ENCODE measurements at places on chromosomes 11 and 22.

DNA sequence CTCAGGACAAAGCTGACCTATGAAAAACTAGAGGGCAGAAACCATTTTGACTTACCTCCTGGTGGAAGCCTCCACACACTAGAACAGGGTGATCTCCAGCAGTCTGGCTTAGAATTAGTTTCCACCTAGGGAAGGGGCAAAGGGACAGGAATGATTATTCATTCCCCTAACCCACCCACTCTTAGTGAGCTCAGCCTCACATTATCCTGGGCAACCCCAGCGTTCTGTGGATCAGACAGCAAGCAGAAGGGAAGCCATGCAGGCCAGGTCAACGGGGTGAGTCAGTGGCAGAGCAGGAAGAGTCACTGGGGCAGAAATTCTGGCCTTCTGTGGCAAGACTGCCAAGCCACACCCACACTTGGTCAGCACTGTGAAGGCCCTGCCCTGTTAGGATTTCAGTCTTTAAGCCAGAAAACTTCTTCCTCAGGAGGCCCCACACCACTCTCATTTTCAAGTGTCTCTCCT lies 10.5 kb downstream of the NUMA1 start:
- DNase-seq = peak; percentile 80

DNA sequence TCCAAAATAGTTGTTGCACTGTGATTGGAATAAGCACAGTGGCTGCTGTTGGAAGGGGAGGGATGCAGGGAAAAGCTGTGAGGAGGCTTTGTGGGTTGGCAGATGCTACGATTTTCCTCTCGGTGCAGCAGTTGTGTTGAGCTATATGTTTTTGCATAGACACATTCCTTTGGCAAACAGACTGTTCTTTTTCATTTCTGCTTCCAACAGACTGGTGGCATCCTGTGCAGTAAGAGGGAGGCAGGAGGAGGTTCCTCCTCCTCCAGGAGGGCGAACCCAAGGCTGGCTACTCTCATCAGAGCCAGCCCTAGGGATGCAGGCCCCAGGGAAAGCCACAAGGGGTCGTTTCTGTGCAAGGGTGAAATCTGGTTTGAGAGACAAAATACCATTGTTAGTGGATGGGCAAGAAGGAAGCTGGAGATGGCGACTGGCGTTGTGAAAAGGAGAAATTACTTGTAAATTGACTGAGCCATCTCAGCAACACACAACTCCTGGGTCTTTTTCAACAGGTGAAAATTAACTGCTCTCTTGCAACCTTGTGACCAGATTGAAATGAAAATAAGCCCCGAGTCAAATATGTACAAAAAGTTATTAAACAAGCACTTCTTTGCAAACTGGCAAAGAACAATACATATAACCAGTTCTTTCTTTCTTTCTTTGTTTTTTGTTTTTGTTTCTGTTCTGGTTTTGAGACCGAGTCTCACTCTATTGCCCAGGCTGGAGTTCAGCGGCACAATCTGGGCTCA lies 26.5 kb upstream of the UBASH3B start:
- peak; percentile 83 for DNase-seq

GRCh38 chr11:124068601-124069110 lies 27.5 kb upstream of the OR10G7 start:
- DNase-seq = no peak

DNA sequence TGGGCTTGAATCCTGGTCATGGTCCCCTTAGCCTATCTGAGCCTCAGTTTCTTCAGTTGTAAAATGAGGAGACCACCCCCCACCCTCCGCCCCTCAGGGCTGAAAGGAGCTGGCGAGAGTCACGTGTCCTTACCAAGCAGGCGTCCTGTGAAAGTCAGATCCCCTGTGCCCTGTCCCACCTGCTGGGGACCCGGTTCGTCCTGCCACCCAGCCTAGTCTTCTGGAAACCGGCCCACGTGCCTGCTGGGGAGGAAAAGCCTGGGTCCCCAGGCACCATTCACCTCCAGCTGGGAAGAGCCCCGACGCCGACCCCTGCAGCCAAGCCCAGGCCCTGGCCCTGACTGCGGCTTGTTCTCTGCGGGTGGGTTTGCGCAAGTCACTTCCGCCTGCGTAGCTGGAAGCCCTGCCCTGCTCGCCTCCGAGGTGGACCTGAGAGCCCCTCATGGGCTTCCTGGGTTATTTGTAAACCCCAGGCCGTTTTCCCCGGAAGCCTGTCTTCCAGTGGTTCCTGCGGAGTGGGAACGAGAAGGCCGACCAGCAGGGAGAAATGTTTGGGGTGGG lies 679 bp upstream of the SSH3 start:
- DNase-seq = peak; percentile 57

DNA sequence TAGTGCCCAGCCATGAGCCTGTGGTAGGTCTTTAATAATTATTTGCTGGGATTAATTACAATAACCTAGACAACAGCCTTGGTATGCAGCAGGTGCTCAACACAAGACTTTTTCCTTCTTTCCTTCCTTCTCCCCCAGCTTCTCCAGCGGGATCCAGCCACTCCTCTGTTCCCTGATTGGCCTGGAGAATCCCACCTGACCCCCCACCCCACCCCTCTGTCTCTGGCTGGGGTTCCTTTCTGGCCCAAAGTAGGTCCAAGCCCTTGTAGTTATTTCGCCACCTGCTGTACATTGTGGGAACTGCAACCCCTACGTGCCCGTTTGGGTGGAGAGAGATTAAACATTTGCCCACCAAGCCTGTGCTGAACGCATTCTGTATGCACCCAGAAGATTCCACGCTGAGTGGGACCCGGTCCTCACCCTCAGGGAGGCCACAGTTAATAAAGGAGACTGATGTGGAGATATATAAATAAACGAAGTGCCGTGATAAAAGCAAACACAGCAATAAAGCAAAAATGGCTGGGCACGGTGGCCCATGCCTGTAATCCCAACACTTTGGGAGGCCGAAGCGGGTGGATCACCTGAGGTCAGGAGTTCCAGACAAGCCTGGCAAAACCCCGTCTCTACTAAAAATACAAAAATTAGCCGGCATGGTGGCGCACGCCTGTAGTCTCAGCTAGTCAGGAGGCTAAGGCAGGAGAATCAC lies 32.1 kb upstream of the DGKZ start:
- peak; percentile 82 for DNase-seq

DNA sequence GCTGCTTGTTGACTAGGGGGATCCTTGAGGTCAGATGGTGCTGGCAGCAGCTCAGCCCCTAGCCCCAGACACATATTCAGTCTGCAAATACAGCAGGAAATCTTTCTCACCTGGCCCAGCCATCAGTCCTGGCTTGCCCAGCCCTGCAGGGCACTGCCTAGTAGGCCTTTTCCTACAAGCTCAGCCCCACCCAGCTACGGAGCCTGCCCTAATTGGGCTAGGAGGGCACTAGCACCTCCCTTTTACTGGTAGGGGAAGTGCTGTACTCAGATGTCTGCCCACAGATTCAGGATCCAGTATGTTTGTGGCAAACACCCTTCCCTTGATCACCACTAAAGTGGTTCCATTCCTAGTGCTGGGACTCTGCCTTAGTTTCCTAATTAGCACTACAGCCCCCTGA lies 257.1 kb upstream of the CADM1 start:
- peak; percentile 33 for DNase-seq

DNA sequence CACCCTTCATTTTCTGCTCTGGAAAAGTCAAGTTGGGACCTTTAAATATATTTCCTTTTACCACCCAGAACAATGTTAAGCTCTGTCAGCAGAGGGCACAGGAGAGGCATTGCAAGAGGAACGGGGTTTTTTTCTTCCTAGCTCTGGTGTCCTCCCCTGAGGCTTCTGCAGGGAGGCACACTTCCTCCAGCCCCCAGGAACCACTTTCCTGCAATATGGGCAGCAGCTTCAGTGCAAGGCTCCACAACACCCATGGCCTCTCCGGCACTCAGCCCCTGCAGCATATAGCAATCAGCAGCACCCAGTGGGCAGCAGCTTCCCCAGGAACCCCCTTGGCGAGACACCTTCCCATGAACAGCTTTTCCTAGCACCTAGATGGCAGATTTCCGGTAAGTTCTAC lies 101.4 kb downstream of the SYT9 start:
- DNase-seq = no peak

- no peak for DNase-seq
Measured at GRCh38 chr22:39942439-39943230, 17.6 kb upstream of the TMA7B start.

GRCh38 chr22:30526656-30527055 lies 19.9 kb downstream of the SEC14L6 start:
- DNase-seq = no peak

GRCh38 chr22:47569389-47570299 lies 807.2 kb downstream of the TBC1D22A start:
- peak; percentile 7 for DNase-seq

Data from femur (tissue), 1 donor.